ENCODE measurements at places on chromosomes 12 and 14.
A peak's percentile ranks its signal among the peaks of the same experiment; 100 is the strongest.

DNA sequence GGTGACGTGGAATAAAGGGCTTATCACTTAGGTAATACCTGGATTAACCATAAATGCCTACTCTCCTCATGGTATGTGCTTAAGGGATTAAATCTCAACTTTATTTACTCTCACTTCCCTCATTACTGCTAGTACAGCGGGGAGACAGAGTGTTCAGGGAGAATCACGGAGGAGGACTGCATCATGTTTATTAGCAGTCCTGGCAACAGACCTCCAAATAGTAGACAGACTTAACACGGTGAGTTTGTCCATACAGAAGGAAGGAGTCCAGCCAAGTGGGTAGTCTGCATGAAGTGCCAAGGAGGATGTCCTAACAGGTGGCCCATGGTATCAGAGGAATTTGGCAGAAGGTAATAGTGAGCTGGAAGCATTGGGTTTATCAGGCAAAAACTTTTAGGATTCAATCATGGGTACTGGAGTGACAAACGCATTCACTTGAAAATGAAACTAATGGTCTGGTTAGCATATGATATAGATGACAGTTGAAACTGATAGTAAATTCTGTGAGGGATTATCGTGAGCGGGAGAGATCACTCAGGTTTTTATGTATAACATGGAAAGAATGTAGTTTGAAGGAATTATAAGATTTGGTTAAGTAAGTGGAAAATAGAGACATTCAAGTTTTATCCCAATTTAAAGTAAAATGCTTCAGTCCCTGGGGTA, 471.8 kb downstream of the TMEM117 start:
- DNase-seq, result no peak

DNA sequence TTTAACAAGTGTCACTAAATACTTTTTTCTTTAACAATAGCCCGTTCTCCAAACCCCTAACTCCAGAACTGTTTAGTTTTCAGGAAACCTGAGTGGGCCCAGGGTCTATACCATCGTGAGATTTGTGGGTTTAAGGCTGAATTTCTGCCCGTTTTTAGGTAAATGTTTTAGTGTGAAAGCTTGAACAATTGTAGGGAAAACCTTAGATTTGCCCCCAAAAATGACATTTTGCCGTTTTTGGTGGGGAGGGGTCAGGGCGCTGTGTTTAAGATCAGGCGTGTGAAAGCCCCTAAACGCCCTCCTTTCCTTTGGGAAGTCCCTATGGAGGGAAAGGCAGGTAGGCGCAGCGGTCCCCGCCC, 320 bp upstream of the PRPF39 start:
- DNase-seq, result no peak

DNA sequence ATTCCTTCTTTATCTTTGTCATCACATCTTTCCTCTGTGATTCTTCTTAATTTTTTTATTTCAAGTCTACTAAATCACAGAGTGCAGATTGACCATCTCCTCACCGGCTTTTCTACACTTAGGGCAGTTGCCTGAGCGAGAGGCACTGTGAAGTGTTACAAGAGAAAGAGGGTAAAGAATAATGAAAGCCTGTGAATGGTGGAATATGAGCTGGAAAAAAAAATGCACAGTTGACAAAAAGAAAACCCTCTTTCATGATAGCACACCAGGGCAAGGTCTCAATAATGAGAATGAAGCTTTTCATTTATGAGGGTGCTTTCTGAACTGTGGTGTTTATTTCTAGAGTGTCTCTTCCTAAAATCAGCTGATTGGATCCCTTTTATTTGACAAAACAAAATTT, 106.2 kb upstream of the PDE3A start:
- no peak for DNase-seq

GRCh38 chr14:64730681-64731080, 26.5 kb downstream of the PLEKHG3 start:
- DNase-seq, result no peak

DNA sequence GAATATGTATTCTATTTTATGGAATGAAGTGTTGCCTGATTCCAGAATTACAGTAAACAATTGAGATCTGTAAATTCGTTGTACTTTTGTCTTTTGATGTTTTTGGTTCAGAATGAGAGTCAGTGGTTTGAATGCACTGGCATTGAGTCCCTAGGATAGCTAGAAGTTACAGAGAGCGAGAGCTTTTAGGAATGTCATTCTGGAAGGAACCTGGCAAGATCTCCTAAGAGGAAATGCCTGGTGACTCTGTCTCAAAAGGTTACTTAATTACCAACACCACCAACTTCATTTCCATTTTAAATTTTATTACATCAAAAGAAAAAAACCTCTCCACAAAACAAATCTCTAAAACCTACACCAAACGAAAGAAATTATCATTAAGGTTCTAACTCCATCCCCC, 6.0 kb upstream of the CEBPE start:
- no peak for DNase-seq

- no peak for DNase-seq
Measured at GRCh38 chr12:115938794-115939377, 338.6 kb downstream of the MED13L start.

- no peak for DNase-seq
Measured at GRCh38 chr12:132432126-132432705, 57.7 kb upstream of the FBRSL1 start.

- no peak for DNase-seq
Measured at GRCh38 chr12:76590131-76590530, 30.6 kb upstream of the OSBPL8 start.

GRCh38 chr12:3216726-3217682, 139.8 kb downstream of the TSPAN9 start:
- no peak for DNase-seq

- DNase-seq, result no peak
Measured at GRCh38 chr12:64780531-64781279, 21.5 kb upstream of the GNS start.

- DNase-seq, result peak; percentile 40
Measured at GRCh38 chr12:54201001-54201794, 12.4 kb upstream of the SMUG1 start.

- DNase-seq, result no peak
Measured at GRCh38 chr14:81710232-81710845, 176.7 kb upstream of the SEL1L start.

GRCh38 chr14:85917716-85918115, 387.8 kb downstream of the FLRT2 start:
- DNase-seq, result no peak

GRCh38 chr12:21339921-21340320, 5.2 kb upstream of the SLCO1A2 start:
- DNase-seq, result no peak

DNA sequence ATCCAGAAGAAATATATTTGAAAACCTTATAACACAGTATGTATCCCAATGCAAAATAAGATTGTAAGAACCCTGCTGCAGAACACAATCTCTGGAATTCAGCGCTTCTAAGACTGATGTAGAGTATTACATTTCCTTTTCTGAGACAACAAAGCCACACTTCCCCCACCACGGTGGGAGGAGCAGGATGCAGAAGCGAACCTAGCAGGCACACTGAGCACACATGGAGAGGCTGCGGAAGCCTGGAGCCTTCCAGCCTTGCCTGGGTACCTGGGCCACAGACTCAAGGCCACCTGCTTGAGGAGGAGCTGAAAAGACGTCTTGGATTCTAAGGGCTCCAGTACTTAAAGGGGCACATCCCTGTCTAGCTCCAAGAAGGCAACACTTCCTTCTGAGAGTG, 46.4 kb downstream of the TCHP start:
- DNase-seq, result no peak

- DNase-seq, result no peak
Measured at GRCh38 chr14:24670594-24670993, 36.6 kb upstream of the GZMB start.

- DNase-seq, result no peak
Measured at GRCh38 chr12:92912052-92912451, 17.0 kb downstream of the EEA1 start.

- DNase-seq, result no peak
Measured at GRCh38 chr12:63294327-63294632, 143.3 kb upstream of the AVPR1A start.

DNA sequence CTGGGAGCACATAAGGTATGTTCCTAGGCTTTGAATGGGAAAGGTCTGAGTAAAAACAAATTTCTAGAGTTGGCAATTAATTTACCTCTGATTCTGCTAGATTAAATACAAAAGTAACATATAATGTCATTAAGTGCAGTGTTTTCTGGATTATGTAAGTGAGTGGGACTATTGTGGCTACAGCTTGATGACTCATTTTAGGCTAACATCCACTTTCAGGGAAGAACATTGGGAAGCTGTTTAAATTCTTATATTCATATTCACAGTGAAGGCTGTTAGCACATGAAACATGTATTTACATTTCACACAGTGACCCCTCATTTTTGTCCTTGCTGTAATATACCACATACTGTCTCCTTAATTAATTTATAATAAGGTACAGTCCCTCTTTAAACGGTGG, 13.2 kb upstream of the BMAL2 start:
- no peak for DNase-seq

Data from stimulated activated CD8-positive, alpha-beta memory T cell treated with anti-CD3 and anti-CD28 coated beads, Interleukin-4, amount 100 ng/mL, for 24 hours (primary cell).